ENCODE measurements at places on chromosomes 16 and 17.

DNA sequence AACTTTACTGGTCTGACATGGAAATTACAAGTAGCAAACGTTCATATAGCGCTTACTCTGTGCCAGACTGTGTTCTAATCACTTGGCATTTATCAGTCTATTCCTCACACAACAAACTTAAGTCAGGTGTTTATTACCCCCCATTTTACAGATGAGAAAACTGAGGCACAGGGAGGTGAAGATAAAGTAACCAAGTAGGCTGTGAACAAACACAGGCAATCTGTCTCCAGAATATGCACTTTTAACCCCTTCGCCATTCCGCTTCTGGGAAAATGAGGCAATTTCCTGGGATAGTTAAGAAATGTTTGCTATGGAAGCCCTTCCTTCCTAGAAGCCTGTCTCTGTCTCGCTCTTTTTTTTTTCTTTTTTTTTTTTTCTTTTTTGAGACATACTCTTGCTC, 12.2 kb upstream of the CXCL16 start:
- no peak for DNase-seq

GRCh38 chr17:43611230-43611969, 50.3 kb downstream of the MEOX1 start:
- DNase-seq = no peak

DNA sequence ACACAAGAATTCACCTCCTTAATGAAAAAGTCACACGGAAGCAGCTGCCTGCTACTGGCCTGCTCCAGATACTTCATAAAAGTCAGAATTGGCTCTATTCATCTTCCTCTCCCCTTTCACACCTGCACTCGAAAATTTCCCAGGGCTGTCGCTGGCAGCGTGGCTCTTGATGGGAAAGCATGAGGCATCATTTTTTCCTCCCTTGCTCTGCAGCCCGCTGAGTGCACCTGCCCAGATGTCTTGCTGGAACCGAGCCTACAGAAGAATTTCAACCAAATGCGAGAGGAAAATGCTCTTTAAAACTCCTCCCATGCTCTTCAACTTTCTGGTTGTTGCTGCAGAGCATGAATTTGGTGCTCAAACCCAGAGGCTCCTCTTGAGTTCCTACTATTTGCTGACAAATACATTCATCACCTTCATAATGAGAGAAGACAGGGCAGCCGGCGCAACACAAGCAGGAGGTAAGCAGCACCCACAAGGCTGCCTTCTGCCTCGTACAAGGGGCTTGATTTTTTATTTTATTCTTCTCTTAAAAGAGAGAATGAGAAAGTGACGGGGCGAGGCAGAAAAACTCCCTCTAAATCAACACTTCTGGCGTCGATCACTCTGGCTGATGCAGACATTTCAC, 146.8 kb downstream of the ZFHX3 start:
- DNase-seq = no peak

- no peak for DNase-seq
These were observed 304.4 kb downstream of the SOX9 start for GRCh38 chr17:72425133-72425793.

GRCh38 chr17:19646788-19647696, 1.5 kb upstream of the ALDH3A2 start:
- DNase-seq = no peak

GRCh38 chr17:80086081-80086480, 15.3 kb upstream of the GAA start:
- no peak for DNase-seq

GRCh38 chr17:35801583-35802224, 6.3 kb upstream of the MMP28 start:
- no peak for DNase-seq

GRCh38 chr17:77786740-77787505, 171.6 kb upstream of the TNRC6C start:
- DNase-seq = no peak

GRCh38 chr16:77564791-77565390, 130.1 kb upstream of the ADAMTS18 start:
- no peak for DNase-seq
